ENCODE measurements at places on chromosomes 2 and 18. TPM values are rescaled to one million over a fixed set of nuclear protein-coding genes. Genes with fewer than 3 reads are reported as not detected.

Gene VPS54
- total RNA-seq: 11.6 TPM

- DNase-seq: peak; percentile 55
- H3K4me1 ChIP-seq: no peaks in the 10 kb centered on the region
Measured at GRCh38 chr2:152200565-152201465, 25.3 kb upstream of the STAM2 start.

DNA sequence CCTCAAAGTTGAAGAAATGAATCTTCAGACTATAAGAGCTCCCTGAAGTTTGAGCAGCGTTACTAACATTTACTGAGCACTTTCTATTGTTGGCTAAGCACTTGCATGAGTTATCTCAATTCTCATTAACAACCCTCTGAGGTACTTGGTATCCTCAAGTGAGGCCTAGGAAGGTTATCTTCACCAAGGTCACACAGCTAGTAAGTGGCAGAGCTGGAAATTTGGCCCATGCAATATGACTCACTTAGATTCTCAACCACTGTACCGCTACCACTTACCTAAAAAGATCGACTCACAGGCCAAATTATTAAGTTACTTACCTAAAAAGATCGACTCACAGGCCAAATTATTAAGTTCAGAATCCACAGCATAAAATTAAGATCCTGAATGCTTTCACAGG, 8.7 kb upstream of the METAP1D start:
- H3K4me3 ChIP-seq: no peak overlapping the region
- H3K27me3 ChIP-seq: no peaks in the 10 kb centered on the region
- no peaks in the 10 kb centered on the region for H3K4me1 ChIP-seq
- no peak overlapping the region for H3K27ac ChIP-seq
- no peaks in the 10 kb centered on the region for H3K36me3 ChIP-seq

DNA sequence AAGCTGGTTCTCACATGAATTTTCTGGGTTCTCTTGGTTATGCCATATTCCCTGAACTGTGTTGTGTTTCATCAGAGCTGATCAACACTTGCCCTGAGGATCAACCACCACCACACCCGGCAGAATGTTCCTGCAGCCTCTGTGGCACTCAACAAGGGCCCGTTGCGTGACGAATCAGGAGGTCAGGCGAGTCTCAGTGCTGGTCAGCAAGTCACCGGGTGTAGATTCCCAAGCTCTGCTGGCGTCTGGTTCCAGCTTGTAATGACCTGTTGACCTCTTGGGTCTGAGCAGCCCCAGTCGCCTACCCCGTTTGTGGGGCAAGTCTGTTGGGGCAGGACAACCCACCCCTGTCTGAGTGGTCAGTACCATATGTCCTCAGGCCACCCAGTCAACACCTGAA, 46.0 kb downstream of the ADCY3 start:
- DNase-seq: no peak
- no peaks in the 10 kb centered on the region for H3K36me3 ChIP-seq
- H3K4me1 ChIP-seq: no peaks in the 10 kb centered on the region
- H3K27me3 ChIP-seq: no peaks in the 10 kb centered on the region

DNA sequence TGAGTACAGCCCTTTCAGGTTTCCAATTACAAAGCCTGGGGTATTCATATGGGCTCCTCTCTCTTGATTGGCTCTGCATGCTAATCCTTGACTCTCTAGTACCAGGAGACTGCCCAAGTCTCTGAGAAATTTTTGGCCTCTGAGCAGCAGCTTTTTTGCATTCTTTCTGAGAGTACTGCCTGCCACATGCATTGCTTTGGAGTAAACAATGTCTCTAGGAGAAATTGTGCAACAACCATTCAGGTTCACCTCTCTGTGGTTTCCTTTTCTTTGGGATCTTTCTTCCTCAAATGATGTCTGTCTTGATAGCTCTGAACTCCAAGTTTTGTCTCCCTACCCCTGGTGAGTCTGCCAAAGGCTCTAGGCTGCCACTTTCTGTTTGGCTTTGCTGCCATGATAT, 115.8 kb upstream of the SETBP1 start:
- no peak for DNase-seq
- no peak overlapping the region for H3K27ac ChIP-seq
- no peaks in the 10 kb centered on the region for H3K36me3 ChIP-seq
- H3K4me3 ChIP-seq: no peak overlapping the region

Gene COL4A4
- 2.4 TPM for total RNA-seq

GRCh38 chr2:224971214-224971613, 71.1 kb downstream of the DOCK10 start:
- H3K4me1 ChIP-seq: no peaks in the 10 kb centered on the region
- no peaks in the 10 kb centered on the region for H3K36me3 ChIP-seq
- no peak for DNase-seq
- no peak overlapping the region for H3K27ac ChIP-seq
- no peak overlapping the region for H3K4me3 ChIP-seq
- no peaks in the 10 kb centered on the region for H3K27me3 ChIP-seq

Gene ALLC
- total RNA-seq: 0.63 TPM

- no peak overlapping the region for H3K27ac ChIP-seq
- no peak for DNase-seq
- no peaks in the 10 kb centered on the region for H3K27me3 ChIP-seq
- no peaks in the 10 kb centered on the region for H3K36me3 ChIP-seq
- H3K4me1 ChIP-seq: no peaks in the 10 kb centered on the region
- no peak overlapping the region for H3K4me3 ChIP-seq
Measured at GRCh38 chr2:218513676-218514075, 54.5 kb downstream of the USP37 start.

- no peak for DNase-seq
- H3K4me1 ChIP-seq: no peaks in the 10 kb centered on the region
- no peaks in the 10 kb centered on the region for H3K27me3 ChIP-seq
- H3K36me3 ChIP-seq: no peaks in the 10 kb centered on the region
- H3K4me3 ChIP-seq: no peak overlapping the region
Measured at GRCh38 chr2:232927793-232928550, 57.9 kb downstream of the SNORC start.

- no peak overlapping the region for H3K27ac ChIP-seq
- no peak for DNase-seq
- no peak overlapping the region for H3K4me3 ChIP-seq
- H3K4me1 ChIP-seq: no peaks in the 10 kb centered on the region
Measured at GRCh38 chr2:2919026-2919425, 458.6 kb downstream of the EIPR1 start.

DNA sequence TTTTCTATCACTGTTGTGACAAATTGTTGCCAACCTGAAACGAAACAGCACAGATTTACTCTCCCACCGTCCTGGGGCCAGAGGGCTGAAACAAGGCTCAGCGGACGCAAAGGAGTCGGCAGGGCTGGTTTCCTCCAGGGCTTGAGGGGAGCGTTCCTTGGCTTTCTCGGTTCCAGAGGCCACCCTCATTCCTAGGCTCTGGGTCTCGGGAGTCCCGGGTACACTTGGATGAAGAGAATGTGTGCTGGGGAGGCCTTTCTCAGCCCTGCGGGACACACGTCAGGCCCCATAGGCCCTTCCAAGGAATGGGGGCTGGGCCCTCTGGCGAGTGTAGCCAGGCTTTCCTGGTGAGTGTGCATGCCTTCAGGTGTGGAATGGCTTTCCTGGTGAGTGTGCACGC, 287.3 kb upstream of the HS6ST1 start:
- H3K27me3 ChIP-seq: no peaks in the 10 kb centered on the region
- no peak for DNase-seq
- no peaks in the 10 kb centered on the region for H3K4me1 ChIP-seq
- no peaks in the 10 kb centered on the region for H3K36me3 ChIP-seq
- no peak overlapping the region for H3K4me3 ChIP-seq

Gene ACTG2
- total RNA-seq: 0.39 TPM

GRCh38 chr2:202909394-202910192, 1.9 kb downstream of the WDR12 start:
- no peak overlapping the region for H3K27ac ChIP-seq
- H3K4me3 ChIP-seq: no peak overlapping the region
- H3K36me3 ChIP-seq: no peaks in the 10 kb centered on the region
- no peak for DNase-seq
- H3K27me3 ChIP-seq: no peaks in the 10 kb centered on the region

Gene VIT
- total RNA-seq: not detected

- H3K36me3 ChIP-seq: no peaks in the 10 kb centered on the region
- H3K4me1 ChIP-seq: no peaks in the 10 kb centered on the region
- DNase-seq: no peak
- H3K4me3 ChIP-seq: no peak overlapping the region
Measured at GRCh38 chr2:197777823-197778407, 7.2 kb downstream of the BOLL start.

Gene SERPINB2
- not detected for total RNA-seq

Gene OTOF
- total RNA-seq: not detected

Gene COLEC11
- 25.2 TPM for total RNA-seq

GRCh38 chr2:47509821-47510385, 106.9 kb downstream of the MSH2 start:
- H3K27me3 ChIP-seq: no peaks in the 10 kb centered on the region
- no peak for DNase-seq
- H3K27ac ChIP-seq: no peak overlapping the region

- no peaks in the 10 kb centered on the region for H3K36me3 ChIP-seq
- no peak for DNase-seq
- H3K4me1 ChIP-seq: no peaks in the 10 kb centered on the region
- H3K27me3 ChIP-seq: no peaks in the 10 kb centered on the region
- no peak overlapping the region for H3K27ac ChIP-seq
Measured at GRCh38 chr2:74749432-74749831, 84.5 kb upstream of the HK2 start.

- peak; percentile 22 for DNase-seq
- H3K4me1 ChIP-seq: no peaks in the 10 kb centered on the region
- no peaks in the 10 kb centered on the region for H3K27me3 ChIP-seq
- no peaks in the 10 kb centered on the region for H3K36me3 ChIP-seq
- H3K27ac ChIP-seq: no peak overlapping the region
- H3K4me3 ChIP-seq: no peak overlapping the region
Measured at GRCh38 chr2:72024451-72025175, 123.0 kb downstream of the CYP26B1 start.

GRCh38 chr18:1296237-1296636, 391.6 kb downstream of the ADCYAP1 start:
- no peaks in the 10 kb centered on the region for H3K36me3 ChIP-seq
- H3K27me3 ChIP-seq: no peaks in the 10 kb centered on the region
- H3K4me1 ChIP-seq: peaks cover 3% of the 10 kb centered on the region
- H3K4me3 ChIP-seq: no peak overlapping the region

DNA sequence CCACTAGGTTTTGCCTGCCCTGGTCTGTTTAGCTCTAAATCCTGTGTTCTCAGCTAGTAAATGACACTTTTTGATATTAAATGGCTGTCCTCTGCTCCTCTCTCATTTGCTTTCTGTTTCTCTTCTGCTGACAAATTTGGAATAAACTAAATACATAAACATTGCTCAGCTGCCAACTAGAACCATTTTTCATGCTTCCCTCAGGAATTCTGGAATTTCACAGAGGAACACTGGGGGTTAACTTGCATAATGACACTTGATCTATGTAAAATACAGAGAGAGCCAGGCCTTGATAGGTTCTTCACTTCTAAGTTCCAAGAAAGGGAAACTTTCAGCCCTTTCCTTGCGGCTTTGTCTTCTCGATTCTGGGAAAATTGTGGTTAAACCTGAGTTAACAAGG, 450.6 kb upstream of the ST6GAL2 start:
- no peak overlapping the region for H3K4me3 ChIP-seq
- H3K27me3 ChIP-seq: no peaks in the 10 kb centered on the region
- no peaks in the 10 kb centered on the region for H3K36me3 ChIP-seq
- no peak overlapping the region for H3K27ac ChIP-seq
- no peaks in the 10 kb centered on the region for H3K4me1 ChIP-seq

DNA sequence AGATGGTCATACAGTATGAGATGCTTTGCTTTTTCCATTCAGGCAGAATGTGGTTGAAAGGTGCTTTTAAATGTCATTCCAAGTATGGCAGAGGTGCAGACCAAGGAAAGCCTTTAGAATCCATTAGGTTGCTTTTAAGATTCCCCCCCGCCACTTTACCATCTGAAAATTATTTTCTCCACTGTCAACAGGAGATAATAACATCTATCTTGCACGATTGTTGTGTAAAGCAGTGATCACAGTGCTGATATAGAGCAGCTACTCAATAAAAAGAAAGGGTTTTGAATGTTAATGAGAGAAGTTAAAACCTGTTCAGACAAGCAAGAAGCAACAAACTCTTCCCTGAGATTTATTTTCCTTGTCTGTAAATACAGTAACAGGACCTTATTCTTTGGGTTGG, 372.5 kb upstream of the GCFC2 start:
- H3K27ac ChIP-seq: no peak overlapping the region
- H3K36me3 ChIP-seq: no peaks in the 10 kb centered on the region
- DNase-seq: no peak

- H3K4me1 ChIP-seq: no peaks in the 10 kb centered on the region
- DNase-seq: no peak
- H3K27me3 ChIP-seq: no peaks in the 10 kb centered on the region
- no peak overlapping the region for H3K27ac ChIP-seq
- H3K36me3 ChIP-seq: no peaks in the 10 kb centered on the region
- H3K4me3 ChIP-seq: no peak overlapping the region
Measured at GRCh38 chr2:217981084-217981730, 21.6 kb downstream of the TNS1 start.

Gene NETO1
- not detected for total RNA-seq

Gene HTR2B
- 0.29 TPM for total RNA-seq
